Urinary bladder (tissue), 4 donors: ENCODE measurements at places on chromosomes 12 and 14. TPM values are rescaled to one million over a fixed set of nuclear protein-coding genes. Genes with fewer than 3 reads are reported as not detected.

GCH1 gene
- polyA plus RNA-seq = 5.2 TPM

- DNase-seq = no peak
These were observed 138.0 kb upstream of the CPNE8 start for GRCh38 chr12:39043424-39043822.

SCNN1A gene
- polyA plus RNA-seq = 10.4 TPM

DNA sequence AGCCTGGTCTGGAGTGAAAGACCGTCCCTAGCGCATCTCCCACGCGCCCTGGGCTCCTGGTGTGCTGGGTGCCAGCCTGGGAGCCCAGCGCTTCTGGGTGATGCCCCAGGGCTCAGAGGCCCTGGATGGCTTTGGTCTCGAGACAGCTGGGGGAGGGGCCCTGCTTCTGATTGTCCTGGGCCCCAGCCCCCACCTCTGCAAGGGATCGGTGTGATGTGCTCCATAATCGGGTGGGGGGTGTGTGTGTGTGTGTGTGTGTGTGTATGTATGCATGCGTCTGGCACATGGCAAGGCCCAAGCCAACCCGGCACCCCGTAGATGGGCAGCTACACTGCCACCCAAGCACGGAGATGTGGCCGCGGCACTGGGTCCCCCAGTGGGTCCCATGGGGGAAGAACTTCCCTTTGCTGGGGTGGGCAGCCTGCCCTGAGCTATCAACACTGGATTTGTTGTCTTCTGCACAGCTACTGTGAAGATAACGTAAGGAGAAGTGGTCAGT, 3.1 kb downstream of the ZBTB42 start:
- no peak for DNase-seq

DNA sequence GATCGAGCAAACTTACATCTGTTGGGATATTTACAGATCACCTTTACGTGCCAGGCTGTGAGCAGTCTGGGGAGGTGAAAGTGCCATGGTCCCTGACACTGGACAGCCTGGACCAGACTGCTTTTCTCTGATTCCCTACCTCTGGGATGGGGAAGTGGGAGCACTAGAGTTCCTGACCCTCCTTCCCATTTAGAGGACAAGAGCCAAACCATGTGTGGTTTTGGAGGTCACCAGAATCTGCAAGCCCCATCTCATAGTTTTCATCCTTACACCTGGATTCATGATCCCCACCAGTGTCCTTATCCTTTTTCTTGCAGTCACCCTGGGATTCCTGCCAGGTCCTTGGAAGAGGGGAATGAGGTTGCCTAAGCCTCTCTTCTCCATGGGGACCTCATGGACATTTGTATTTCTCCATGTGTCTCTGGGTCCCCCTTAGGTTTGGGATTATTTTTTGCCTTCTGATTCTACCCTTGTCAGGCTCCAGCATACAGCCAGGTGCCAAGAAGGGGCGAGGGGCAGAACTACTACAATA, 1.5 kb upstream of the WNT10B start:
- DNase-seq = no peak

- no peak for DNase-seq
These were observed 133.0 kb upstream of the ABCD2 start for GRCh38 chr12:39752482-39753137.

COL2A1 gene
- polyA plus RNA-seq = not detected

DNA sequence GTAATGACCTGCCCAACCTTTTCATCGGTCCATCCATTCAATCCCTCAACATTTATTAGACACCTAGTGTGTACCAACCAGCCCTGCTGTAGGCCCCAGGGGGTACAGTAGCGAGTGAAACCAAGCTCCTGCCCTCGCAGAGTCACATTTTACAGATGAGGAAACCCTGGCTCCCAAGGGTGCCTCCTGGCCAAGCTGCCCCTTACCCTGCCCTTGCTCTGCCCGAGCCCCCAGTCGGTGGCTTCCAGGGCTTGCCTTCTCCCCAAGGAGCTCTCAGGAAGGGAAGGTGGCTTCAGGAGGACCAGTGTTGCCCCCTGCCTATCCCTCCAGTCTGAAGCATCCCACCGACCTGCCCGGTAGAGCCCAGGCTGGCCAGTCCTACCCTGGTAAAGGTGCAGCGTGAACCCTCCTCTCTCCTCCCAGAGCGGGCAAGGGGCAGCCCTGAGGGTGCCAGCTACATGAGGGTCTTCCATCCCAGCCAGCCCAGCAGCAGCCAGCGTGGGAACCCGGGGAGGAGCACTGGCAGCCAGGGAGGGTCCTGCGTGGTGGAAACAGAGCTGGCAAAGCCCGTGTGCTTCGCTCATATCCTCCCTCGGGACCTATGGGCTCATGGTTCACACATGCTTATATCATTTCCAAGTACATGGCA, 670 bp upstream of the BEGAIN start:
- no peak for DNase-seq
